ENCODE measurements at places on chromosomes 2 and 18.

GRCh38 chr2:102010902-102011301, 19.1 kb downstream of the IL1R2 start:
- no peak for DNase-seq

GRCh38 chr2:180625006-180625844, 355.2 kb upstream of the UBE2E3 start:
- DNase-seq: no peak

DNA sequence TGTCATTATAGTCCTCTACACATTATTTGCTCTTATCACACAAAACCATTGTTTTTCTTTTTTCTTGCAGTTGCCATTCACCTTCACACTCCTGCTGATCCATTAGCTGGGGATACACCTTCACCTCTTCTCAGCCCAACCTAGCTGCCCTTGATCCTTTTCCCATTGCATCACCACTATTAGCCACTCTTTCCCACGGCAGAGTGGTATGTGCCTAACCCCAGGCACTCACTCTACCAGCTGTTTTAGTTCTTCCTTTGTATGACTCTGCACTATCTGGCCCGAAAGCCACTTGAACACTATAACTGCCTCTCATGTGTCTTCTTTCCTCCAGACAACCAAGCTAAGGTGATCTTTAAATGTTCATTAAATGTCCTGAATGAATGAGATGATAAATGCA, 145.4 kb upstream of the PIK3C3 start:
- DNase-seq: no peak

GRCh38 chr2:43075811-43076585, 150.4 kb downstream of the ZFP36L2 start:
- DNase-seq: no peak

DNA sequence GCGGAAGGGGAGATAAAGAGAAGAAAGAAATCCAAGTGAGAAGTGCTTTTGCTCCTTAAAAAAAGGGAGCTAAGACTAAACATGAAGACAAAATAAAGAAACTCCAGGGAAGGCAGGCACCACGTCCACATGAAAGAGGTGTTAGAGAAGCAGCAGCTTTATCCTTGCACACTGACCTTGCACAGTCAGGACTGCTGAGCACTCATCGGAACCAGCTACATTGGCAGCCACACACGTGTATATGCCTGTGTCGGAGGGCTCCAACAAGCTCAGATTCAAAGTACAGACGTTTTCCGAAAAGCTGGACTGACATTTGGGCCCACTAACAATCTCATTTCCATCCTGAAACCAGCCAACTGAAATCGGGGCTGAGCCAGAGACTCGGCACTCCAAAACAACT, 88.2 kb downstream of the TTN start:
- no peak for DNase-seq

DNA sequence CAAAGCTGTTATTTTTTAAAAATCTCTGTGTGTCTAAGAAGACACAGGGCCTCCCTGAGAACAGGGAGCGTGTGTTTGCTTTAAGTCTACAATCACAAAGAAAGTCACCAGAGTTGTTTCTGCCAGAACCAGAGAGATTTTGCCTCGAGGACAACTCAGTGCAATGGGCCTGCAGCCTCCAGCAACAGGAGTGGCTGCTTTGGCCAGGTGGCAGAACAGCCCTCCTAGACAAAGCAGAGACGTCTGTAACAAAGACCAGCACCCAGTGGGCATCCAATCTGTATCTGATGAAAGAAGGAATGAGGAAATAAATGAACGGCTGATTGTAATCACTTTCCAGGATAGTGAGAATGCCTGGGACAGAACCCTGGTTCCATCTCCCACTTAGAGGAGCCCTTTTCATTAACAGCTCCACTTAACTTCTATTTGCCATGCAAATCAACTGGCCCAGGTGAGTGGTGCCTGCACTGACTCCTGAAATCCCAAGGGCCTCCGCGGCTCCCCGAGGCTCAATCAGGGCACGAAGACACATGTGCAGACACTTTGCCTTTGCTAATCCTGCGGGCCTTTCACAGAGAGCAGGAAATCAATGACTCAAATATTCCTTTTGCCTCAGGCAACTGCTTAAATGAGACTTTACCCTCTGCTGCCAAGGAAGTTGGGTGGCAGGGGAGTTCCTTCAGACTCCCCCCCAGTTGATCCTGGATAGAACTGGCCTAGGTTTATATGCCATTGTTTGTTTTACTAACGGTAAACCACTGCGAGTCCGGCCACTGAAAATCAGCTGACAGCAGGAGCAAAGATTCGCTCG, 146.5 kb downstream of the CABLES1 start:
- DNase-seq: no peak

GRCh38 chr2:184294831-184295230, 303.5 kb upstream of the ZNF804A start:
- DNase-seq: no peak

DNA sequence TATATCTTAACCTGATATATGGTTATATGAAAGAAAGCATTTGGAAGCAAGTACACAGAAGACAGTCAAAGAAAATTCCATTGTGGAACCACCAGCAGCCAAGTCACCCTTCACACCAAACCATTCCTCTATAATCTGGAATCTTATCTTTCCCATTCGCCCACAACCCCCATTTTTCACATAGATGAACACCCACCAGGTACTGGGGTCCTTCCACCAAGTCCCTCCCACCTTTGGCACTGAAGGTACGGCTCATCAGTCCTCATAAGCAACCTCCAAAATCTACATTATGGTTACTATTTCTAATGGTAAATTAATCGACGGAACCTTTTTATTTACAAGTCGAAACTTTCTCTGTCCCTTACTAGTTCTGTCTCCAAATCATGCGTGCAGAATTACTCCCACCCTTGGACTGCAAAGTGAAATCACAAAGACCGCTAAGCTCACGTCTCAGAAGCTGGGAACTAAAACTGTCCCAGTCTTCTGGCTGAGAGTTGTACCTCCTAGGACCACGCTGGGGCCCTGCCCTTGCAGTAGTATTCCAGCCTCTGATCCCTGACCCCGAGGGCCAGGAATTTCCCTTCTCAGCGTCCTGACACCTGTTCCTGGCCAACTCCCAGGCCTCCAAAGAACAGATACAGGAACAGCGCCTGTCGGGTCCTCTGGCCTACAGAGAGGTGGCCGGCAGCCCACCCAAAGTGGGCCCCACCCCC, 702 bp downstream of the OLA1 start:
- no peak for DNase-seq

GRCh38 chr2:120874888-120875275, 139.2 kb downstream of the GLI2 start:
- DNase-seq: no peak

DNA sequence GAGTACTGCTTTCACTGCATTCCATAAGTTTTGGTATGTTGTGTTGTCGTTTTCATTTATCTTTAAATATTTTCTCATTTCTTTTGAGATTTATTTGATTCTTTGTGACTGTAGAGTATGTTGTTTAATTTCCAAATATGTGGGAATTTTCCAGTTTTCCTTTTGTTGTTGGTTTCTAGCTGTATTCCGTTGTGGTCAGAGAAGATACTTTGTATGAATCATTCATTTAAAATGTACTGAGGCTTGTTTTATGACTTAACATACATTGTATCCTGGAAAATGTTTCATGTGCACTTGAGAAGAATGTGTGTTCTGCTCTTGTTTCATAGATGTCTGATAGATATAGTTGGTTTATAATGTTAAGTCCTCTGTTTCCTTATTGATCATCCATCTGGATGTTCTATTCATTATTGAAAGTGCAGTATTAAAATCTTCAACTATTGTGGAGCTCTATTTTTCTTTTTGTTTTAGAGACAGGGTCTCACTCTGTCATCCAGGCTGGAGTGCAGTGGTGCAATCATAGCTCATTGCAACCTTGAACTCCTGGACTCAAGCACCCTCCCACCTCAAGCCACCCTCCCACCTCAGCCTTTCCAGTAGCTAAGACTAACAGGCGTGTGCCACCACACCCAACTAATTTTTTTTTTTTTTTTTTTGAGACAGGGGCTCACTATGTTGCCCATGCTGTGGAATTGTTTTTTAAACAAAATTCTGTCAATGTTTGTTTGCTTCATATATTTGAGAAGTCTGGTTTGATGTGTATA, 96.8 kb downstream of the TAF4B start:
- DNase-seq: no peak

DNA sequence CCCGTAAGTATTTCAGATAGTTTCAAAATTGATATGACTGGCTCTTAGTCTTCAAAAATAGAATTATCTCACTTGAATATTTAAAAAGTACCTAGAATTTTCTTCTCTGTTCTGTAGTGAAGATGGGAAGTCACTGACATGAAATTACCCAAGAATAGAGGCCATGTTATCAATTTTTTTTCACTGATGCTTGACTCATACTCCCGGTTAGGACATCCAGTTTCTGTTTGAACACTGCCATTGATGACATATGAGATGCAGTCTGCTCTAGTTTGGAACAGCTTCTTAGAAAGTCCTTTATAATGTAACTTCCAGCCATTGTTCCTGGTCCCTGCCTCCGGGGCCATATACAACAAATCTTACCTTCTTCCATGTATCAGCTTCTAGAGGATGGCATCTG, 26.0 kb downstream of the MAP3K20 start:
- DNase-seq: no peak

- no peak for DNase-seq
Measured at GRCh38 chr2:177265824-177266817, 1.6 kb upstream of the NFE2L2 start.

DNA sequence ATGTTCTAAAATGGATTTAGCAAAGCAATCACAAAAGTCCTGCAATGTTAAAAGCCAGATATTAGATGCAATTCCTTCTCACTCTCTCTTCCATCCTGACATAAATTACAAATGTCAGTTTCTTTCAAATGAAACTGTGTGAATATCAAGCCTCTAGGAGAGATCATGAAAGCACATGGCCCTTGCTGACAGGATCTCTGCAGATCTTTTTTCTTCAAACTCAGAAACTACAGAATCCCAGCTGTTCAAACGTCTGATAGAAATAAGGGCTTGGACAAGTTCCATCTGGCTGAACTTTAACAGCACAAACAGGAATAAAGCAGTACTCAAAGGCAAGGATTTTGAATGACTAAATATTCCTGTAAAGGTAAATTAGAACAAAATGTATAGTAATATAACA, 47.6 kb downstream of the PDE1A start:
- no peak for DNase-seq

GRCh38 chr2:20147351-20147750, 77.6 kb downstream of the SDC1 start:
- DNase-seq: no peak

GRCh38 chr18:32684096-32684495, 88.7 kb downstream of the KLHL14 start:
- DNase-seq: no peak

- no peak for DNase-seq
Measured at GRCh38 chr2:12326449-12327190, 390.1 kb upstream of the TRIB2 start.

GRCh38 chr2:172345956-172346555, 81.3 kb upstream of the ITGA6 start:
- no peak for DNase-seq

- DNase-seq: no peak
Measured at GRCh38 chr2:216538538-216538937, 39.9 kb downstream of the RPL37A start.

- DNase-seq: no peak
Measured at GRCh38 chr2:105814291-105814940, 69.7 kb downstream of the NCK2 start.

DNA sequence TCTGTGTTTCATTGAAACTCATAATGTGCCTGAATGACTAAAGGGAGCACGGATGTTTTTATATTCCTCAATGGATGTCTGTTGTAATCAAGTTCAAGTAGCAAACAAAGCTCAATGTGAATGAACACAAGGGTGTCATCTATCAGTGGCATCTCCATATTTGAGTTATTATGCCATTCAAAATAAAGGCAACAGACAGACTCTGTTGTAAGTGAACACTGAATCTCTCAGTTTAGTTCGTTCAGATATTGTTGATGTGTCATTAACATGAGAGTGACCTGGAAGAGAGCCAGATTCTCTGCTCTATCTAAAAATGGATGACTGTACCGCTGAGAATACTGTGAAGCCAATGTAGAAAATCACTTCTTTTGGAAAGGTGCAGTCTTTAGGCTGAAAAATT, 118.7 kb downstream of the NUP35 start:
- DNase-seq: no peak

GRCh38 chr2:51812138-51812866, 780.4 kb upstream of the NRXN1 start:
- no peak for DNase-seq

GRCh38 chr2:240246173-240246820, 105.8 kb upstream of the OTOS start:
- DNase-seq: no peak

DNA sequence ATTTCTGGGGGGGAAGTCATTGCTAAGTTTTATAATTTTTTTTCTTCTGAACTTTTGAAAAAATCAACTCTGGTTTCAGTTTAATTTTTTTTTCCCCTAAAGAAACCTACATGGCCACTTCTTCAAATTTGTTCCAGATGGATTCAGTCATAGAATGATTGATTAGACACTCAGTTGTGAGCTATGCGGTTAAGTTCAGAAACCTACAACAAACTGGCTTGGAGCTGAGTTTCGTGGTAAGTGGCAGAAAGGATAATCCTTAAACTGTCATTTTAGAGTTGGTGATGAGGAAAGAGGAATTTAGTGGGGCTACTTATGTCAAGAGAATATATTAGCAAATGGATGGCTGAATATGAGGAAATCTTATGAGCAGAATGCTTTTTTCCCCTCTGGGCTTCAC, 23.7 kb downstream of the EFEMP1 start:
- no peak for DNase-seq

DNA sequence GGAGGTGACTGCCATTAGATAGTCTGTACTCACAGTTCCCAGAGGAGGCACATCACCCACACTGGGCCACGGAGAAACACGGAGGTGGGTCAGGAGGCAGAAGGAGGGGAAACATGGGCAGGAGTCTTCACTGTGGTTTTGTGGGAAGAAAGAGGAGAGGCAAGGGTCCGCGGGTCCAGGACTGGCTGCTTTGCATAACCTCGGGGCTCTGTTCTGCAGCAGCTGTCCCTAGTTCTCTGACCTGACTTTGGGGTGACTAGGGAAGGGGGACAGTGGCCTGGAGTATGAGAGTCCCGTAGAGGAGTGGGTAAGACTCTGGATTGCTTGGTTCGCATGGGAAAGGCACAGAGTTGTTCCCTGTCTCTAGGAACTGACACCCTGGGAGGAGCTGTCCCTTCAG, 238.3 kb upstream of the RAB6C start:
- DNase-seq: no peak
